IPS DF 6.9 (cell line): ENCODE measurements at places on chromosomes 12 and 14.

- DNase-seq = no peak
These were observed 3.8 kb upstream of the HIF1A start for GRCh38 chr14:61691495-61691894.

- no peak for DNase-seq
These were observed 69.8 kb downstream of the OSBPL8 start for GRCh38 chr12:76489737-76490136.

DNA sequence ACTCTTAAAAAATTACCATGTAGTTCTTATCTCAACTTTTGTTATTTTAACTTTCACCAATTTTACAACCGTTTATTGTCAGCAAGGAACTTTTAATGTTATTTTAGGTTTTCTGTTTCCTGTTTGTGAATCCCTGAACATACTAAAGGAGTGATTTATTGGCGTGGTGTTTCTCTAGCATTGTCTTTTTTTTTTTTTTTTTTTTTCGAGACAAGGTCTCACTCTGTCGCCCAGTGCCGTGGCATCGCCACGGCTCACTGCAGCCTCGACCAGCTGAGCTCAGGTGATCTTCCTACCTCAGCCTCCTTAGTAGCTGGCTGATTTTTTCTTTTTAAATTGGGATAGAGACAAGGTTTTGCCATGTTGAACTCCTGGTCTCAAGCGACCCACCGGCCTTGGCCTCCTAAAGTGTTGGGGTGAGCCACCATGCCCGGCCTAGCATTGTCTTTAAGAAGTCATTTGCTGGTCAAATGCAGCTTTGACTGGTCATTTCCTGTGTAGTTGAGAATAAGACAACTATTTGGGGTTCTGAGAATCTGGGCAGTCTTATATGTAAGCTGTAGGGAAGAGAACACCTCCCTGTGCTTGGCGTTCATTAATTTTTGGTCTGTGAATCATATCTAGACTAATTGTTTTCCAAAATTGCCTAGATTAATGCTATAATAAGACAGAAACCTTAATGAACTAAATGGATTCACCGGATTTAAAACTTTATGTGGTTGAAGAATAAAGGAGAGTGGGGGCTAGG is 2.1 kb downstream of the WASHC4 start:
- no peak for DNase-seq

GRCh38 chr14:58752771-58753201 is 115.0 kb downstream of the DACT1 start:
- DNase-seq = no peak

- DNase-seq = no peak
These were observed 566.3 kb upstream of the NOVA1 start for GRCh38 chr14:27164139-27164538.

DNA sequence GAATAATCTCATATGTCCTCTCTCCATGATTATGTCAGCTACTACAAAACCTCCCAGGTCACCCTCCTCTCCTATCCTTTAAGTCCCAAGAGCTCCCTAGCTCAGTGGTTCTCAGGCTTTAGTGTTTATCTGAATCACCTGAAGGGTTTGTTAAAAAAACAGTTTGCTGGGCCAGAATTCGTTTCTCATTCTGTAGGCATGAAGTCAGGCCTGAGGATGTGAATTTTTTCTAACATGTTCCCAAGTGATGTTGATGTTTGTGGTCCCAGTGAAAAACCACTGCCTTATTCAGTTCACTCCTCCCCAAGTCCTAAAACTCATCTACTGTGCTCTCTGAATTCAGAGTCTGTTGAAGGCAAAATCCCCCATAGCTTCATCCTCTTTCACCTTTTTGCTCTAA is 241.4 kb downstream of the ETNK1 start:
- no peak for DNase-seq

DNA sequence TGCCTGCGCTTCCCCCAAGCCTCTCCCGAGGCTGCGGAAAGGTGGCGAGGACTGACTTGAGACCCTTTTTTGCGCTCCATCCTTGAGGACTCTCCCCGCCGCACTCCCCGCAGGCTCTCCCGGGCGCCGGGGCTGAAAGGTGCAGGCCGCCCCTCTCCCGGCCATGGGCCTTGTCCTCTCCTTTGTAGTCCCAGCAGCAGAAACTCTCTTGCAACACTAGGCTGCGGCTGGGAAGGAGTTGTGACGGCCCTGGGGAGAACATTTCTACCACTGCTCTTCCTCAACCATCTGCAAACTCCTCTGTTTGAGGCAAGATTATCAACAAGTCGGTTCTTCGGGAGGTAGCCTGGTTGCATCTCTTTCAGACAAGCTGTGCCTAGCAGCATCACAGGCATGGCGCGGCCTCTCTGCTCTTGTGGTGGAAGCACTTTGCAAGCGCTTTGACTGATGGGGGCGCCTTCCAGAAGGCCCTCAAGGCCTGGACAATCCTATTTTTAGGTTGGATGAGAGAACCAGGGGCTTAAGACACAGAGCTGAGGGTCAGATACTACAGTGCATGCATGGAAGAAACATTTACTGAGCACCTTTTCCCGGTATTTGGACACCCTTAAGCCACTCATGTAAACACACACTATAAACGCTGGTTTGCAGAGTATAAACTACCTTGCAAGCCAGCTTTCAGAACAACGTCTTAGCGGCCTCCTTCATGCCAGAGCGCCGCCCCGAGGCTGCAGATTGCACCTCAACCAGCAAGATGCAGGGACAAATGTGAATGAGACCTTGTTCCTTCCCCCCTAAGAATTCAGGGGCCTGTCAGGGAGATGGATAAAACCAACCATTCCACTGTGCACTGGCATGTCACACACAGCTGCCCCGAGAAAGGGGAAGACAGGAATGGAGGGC is 1.2 kb upstream of the PRIMA1 start:
- DNase-seq = no peak

DNA sequence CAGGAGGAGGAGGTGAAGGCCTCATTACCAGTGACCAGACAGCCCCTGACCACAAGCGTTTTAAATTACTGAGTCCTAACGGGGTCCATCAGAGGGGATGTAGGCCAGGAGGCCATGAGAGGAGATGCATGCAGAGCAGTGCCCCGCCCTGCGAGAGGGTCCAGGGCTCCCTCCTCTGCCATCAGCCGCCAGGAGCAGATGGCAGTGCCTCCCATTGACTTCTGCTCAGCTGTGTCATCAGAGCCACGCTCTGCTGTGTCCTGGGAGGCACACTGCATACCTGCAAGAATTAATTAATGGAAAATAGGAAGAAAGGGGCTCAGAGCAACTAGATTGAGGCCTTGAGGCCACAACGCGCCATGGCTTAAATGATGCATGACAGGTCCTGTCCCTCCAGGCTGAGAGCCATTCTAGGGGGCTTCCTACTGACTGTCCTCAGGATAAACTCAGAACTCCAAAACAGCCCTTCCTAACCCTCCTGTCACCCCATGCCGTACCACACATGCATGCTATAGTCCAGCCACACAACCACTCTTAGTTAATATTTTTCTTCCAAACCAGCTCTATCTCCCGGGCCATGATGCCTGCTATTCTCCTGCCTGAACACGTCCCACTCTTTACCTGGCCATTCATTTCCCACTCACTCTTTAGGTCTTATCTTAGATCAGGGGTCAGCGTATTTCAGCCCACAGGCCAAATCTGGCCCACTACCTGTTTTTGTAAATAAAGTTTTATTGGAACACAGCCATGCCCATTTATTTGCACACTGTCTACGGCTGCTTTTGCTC is 235.8 kb downstream of the KSR2 start:
- DNase-seq = no peak

DNA sequence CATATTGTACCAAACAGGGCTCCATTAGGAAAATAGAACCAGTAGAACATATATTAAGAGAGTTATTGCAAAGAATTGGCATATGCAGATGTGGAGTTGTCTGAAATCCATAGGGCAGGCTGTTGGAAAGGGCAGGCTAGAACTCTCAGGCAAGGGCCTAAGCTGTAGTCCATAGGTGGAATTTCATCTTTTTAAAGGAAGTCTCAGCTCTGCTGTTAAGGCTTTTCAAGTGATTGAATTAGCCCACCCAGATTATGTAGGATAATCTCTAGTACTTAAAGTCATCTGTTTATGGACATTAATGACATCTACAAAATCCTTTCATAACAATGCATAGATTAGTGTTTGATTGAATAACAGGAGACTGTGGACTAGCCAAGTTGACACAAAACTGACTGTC is 59.4 kb downstream of the RAD51B start:
- DNase-seq = no peak

DNA sequence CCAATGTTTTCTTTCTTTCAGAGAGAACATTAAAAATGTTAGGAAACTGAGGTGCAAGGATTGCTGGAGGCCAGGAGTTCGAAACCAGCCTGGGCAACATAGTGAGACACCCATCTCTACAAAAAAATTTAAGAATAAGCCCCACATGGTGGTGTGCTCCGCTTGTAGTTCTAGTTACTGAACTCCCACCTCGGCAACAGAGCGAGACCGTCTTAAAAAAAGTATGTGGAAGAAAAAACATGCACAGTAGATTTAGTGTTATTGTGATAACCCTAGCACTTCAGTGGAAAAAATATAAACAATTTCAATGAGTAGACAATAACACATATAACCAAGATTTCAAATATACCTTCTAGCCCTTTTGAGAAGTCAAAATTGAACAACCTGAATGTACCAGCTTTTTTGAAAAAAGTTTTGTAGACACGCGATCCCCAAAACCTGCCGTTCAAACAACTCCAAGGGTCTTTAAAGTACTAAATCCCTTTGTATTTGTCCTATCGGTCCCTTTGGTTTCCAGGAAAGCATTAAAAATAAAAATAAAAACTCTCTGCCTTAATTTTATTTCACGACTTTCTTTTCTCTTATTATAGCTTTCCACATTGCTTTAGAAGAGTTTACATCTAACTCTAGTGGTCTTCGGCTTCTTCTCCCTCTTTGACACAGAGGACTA is 1.0 kb upstream of the ANO6 start:
- DNase-seq = no peak

- no peak for DNase-seq
These were observed 48.8 kb downstream of the SYNE2 start for GRCh38 chr14:63901434-63902085.
